ENCODE measurements at places on chromosomes 7 and 10.

GRCh38 chr7:90412458-90413184, 9.4 kb downstream of the CLDN12 start:
- DNase-seq: no peak

- no peak for DNase-seq
Measured at GRCh38 chr10:61890881-61891409, 10.6 kb upstream of the ARID5B start.

GRCh38 chr10:74620626-74621025, 205.8 kb upstream of the KAT6B start:
- no peak for DNase-seq

DNA sequence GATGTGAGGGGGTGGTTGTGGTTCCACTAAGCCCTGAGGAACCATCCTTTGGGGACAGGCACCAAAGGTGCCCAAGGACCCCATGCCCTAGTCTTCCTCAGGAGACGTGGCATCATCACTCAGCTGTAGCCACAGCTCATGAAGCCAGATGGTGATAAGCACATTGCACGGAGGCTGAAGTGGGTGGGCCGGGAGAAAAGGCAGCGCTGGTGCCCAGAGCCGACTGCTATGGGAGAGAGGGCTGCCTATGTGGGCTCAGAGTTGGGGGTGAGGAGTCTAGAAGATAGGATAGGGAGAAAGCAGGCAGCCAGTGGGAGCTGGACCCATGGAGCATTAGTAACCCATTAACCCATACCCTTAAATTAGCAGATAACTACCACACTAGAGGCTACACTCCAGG, 325.3 kb downstream of the RPS24 start:
- DNase-seq: no peak

DNA sequence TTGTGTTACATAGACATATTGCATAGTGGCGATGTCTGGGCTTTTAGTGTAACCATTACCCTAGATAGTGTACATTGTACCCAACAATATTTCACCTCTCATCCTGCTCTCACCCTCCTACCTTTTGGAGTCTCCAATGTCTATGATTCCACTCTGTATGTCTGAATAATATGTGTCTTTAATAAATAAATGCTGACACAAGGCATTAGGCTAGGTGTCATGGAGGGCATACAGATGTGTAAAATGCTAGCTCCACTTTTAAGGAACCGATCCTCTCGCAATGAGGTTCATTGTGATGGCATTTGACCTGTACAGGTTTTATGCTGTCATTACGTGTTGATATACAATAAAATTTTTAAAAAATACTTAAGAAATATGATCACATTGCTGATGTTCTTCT, 74.3 kb downstream of the NEBL start:
- no peak for DNase-seq

DNA sequence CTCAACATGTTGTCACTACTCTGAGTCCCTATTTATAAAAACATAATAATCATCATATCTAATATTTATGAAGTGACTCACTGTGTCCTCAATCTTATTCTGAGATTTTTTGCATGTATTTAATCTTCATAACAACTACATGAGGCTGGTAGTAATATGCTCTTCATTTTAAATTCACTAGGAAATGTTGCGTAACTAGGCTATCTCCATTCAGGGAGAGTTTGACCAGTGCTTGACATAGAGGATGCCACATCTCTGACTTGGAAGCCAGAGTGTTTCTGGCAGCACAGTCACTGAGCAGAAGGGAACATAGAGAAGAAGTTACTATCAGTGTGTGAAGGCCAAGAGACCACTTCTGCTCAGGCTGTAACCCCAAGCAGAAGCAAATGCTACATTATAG, 88.9 kb downstream of the FAM13C start:
- no peak for DNase-seq

DNA sequence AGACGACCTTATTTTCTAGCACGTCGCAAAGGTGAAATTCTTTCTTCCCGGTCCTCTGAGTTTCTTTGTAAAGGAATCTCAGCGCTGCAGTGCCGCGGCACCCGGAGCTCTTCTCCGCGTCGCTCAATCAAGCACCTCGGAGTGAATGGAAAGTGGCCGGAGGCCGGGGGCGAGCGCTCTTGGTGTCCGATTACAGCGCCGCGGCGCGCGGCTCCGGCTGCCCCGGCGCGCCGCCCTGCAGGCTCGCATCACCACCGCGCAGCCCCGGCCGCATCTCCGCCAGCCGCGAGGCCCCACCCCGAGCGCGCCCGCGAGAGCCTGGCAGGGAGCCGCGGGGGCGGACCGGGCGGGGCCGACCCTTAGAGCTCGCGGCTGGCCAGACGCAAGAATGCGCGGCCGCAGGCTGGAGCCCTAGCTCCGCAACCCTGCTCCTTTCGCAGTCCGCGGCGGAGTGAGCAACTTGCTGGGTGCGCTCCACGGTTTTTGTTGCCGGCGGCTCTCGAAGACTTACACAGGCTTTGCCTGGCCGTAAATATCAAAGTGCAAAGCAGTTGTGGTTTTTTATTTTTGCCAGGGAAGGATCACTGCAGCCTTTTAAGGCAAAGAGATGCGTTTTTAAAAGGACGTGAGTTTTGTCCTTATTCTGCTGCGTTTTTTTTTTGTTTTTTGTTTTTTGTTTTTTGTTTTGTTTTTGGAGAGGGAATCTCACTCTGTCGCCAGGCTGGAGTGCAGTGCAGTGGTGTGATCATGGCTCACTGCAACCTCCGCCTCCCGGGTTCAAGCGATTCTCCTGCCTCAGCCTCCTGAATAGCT, at the start of gene SEMA3C:
Gene SEMA3C, minus strand, starts transcription at position 143 of the 813 bp plus-strand sequence. CDS start 2,270 bp downstream, outside the sequence.
- DNase-seq: peak; percentile 83

GRCh38 chr10:19578571-19578970, 237.7 kb upstream of the PLXDC2 start:
- no peak for DNase-seq

GRCh38 chr10:26574783-26575182, 122.7 kb upstream of the PDSS1 start:
- DNase-seq: no peak

DNA sequence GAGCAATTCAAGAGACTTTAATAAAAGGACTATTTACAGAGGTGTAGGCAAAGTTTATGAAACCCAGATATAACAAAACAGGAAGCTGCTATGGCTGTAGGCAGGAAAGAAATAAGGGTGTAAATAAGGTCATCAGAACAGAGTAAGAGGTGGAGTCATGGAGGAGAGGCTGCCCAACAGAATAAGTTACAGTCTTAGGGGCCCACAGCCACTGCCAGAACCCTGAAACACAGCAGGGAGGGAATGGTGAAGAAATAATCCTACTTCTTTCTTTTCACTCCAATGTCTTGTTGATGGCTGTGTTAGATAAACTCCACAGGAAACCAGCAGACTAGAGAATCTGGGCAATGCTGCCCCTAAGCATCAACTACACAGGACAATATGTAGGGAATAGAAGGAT, 155.8 kb upstream of the TAC1 start:
- DNase-seq: no peak

- no peak for DNase-seq
Measured at GRCh38 chr7:104264285-104264684, 56.5 kb upstream of the ORC5 start.

DNA sequence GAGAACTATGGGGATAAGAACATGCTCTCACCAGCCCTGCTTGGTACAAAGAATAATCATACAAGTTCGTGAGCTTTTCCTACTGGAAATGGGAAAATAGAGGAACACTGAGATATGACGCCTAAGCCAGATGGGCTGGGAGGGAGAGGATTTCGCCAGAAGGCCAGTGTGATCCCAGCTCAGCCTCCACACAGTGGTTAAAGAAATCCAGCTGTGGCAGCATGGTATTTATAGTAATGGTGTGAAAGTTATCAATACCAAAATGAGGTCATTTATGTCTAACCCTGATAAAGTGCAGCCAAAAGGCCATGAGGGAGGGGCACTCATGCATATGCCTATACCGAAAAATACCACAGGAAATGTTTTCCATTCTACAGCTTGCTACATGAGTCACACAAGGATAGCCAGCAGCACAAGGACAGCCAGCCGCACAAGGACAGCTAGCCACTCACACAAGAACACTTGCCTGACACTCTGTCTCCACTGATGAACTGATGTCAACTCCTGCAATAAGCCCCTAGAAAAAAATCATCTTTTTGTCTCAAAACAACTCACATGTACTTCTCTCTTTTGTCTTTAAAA, 49.4 kb downstream of the FRMPD2 start:
- DNase-seq: no peak

- no peak for DNase-seq
Measured at GRCh38 chr7:156460858-156461627, 179.5 kb upstream of the RNF32 start.

DNA sequence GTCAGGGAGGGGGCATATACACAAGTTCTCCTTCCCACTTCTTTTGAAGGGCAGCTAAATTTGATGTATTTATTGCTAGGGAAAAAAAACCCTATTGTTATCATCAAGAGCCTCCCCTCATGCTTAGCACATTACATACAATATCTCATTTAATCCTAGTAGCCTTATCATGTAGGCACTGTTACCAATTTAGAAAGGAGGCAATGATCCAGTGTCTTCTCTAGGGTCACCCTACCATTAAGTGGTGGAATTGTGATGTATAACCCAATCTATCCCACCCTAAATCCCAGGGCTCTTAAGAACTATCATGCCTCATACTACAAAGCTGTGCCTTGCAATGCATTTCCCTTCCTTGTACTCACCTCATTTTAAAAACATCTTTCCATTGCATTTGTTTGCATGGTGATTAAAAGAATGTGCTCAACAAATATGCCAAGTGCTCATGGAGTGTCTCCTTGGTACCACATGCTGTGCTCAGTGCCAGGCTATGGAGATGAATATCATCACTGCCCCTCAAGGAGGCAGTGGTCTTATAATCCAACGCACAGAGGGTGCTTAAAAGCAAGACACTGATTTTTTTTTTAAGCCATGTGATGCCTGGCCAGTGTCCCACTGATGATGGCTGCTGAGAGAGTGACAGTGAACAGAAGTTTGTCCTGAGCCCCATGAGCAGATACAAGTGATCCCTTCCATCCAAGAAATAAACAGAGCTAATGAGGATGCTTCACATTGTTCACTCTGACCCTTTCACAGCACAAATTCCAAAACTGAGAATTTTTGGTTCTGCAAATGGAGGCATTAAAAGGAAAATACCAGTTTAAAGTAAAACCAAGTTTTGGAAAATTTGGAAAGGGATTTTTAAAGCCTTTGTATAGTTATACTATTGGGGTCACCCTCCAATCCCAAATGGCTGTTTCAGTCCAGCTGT, 98.2 kb downstream of the SORBS1 start:
- no peak for DNase-seq

DNA sequence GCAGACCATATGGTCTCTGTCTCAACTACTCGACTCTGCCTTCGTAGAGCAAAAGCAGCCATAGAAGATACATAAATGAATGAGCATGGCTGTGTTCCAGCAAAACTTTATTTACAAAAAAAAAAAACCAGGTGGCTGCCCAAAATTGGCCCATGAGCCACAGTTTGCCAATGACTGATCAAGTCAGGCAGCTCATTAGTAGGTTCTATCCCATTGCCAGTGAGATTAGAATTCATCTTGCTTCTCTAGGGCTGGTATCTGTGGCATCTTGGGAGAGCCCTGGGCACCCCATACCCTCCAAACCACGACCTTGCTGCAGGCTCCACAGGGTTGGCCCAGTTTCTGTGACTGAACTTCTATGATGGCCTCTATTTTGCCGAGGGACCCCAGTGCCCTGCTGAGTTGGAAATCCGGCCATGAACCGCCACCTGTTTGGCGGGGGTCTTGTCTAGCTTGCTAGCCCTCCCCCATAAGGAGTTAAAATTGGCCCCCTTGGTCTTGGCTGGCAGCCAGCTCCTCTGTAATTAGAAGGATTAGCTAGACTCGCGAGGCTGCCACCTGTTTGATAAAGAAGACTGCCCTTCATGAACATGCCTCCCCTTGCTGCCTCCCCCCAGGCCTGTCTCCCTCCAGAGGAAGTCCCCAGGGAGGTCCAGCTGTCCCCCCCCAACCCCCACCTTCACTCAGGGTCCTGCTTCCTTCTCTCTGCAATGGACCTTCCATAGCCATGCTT, 83.9 kb downstream of the CHN2 start:
- no peak for DNase-seq

DNA sequence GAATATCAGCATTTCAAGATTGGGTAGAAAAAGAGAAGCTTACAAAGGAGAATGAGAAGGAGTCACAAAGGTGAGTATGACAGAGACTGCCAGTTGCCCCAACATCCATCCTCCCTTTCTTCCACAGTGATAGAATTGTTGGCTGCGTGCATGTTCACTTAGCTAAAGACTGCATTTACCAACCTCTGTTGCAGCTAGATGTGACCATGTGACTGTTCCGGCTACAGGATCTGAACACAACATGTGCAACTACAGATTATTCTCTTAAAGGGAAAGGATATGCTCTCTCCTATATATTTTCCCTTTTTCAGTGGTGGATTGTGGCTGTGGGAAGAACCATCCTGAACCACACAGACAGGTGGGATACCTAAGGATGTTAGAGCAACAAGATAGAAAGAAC, 60.5 kb upstream of the ZNRF2 start:
- no peak for DNase-seq

DNA sequence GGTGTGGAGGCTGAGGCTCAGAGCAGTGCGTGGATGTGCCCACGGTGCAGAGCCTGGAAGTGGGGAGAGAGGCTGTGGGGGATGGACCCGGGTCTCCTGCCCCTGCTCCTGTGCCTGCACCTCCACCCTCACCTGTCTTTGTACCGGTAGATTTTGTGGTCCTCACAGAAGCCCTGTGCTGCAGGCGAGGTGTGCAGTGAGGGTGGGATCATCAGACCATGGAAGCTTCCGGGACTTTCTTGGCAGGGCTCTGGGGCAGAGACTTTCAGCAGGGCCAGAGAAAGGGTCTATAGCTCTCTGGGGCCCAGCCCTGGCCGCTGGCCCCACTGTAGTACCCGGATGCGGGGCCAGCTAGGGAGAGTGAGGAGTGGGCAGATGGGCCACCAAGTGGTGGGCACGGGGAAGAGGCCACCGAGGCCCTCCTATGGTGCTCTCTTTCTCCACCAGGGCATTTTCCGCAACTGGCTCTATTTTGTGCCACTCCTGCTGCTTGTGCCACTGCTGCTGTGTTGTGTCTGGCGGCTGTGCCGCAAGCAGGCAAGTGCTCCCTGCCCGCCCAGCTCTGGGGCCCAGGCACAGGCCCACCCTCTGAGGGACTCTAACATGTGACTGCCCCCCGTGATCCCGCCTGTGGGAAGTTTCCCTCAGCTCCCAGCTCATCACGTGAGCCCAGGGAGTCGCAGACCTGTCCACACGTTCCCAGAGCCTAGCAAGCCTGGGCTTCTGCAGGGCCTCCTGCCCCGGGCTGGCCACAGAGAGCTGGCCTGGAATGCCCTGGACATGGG, 22.1 kb downstream of the ANTXRL start:
- no peak for DNase-seq

DNA sequence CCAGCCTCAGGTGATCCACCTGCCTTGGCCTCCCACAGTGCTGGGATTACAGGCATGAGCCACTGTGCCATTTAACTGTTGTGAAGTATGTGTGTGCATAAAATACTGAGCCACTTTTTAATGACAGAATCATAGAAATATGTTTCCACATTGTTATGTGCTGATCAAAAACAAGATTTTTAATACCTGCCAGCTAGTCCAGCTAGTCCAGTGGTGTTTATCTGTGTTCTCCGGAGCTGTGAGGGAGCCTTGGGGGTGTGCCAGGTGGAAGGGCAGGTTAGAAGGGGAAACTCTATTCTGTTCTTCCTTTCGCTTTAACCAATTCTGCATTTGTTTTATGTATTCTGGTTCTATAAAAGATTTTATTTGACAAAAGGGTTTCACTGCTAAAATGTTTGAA, 7.0 kb downstream of the FAM221A start:
- DNase-seq: no peak

Data from left renal pelvis (tissue), 4 donors.